ENCODE measurements at places on chromosomes 3 and 15.

DNA sequence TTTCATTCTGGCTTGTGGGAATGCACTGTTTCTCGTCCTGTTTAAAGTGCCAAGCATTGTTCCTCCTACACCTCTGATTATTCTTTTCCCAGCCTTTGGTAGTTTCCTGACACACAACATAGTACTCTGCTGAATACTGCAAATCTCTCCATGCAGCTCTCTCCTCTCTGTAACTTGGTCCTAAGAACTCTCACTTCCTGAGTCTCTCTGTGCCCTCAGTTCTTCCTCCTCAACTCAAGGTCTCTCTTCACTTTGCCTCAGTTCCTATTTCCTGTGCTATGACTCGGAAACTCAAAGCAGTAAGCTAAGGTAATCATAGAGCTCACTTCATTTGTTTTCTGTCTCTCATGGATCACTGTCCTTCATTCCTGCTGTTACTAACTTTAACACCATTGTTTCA is 113.4 kb downstream of the ZNF280D start:
- no peak for DNase-seq

DNA sequence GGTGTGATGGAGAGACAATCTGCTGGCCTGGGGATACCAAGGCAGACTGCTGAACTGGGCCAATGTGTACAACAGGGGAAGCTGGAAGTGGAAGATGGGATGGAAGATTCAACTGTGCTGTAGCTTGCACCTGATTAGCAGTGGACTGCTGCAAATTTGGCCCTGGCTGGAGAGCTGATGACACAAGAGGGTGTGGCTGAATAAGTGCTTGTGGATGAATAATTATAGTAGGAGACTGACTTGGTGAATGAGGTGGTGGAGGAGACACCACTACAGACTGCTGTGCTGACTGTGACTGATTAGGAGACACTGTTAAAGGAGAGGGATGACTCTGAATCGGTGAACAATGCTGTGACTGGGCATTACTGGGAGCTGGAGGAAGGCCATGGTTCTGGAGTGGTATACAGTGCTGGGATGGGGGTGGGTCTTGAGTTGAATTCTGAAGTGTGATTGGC is 52.5 kb downstream of the PHC3 start:
- DNase-seq = no peak

DNA sequence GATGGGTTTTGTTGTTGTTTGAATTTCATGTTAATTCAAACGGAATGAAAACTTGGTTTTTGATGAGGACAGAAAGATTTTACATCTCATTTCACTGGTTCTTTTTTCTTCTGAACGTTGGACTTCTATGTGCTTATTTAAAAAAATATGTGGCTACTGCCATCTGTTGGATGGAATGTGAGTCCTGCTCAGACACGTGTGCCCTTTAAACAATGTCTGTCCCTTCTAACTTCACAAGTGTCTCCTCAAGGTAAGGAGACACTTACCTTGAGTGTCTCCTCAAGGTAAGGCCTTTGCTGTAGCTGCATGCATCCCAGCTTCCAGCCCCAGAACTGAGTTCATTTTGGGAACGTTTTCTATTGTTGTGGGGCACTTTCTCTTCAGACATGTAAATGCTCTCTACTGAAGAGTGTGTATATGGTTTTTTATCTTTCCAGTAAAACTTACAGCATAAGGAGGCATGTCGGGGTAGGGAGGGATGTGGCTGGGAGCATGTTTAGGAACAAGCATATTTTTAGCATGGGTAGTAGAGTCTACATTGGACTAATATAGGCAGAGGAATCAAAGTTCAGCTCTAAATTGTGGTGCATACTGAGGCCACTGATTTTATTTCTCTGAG is 63.1 kb upstream of the UBE3A start:
- no peak for DNase-seq

GRCh38 chr3:188742755-188743550 is 428.8 kb upstream of the TPRG1 start:
- no peak for DNase-seq

DNA sequence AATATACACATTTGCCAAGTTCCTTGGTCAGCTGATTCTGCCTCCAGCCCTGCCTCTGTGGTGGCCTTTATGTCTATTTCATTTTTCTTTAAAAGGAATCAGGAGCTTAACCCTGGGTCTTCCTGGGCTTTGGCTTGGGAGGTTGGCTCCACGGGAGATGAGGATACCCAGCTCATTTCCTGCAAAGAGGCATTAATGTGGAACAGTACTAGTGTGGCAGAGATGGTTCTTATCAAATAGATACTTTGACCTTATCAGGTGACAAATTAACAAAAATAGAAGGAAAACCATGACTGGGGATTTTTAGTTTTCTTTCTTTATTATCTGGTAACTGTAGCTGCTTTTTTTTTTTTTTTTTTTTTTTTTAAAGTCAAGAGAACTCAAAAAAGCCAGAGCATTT is 42.8 kb downstream of the BBS4 start:
- no peak for DNase-seq

All from NCI-H2081 treated with DMSO at 0.1 percent for 48 hours (cell line).